Left lobe of liver (tissue), 2 donors: ENCODE measurements at places on chromosomes 7 and 10. TPM values are rescaled to one million over a fixed set of nuclear protein-coding genes. Genes with fewer than 3 reads are reported as not detected.

DNA sequence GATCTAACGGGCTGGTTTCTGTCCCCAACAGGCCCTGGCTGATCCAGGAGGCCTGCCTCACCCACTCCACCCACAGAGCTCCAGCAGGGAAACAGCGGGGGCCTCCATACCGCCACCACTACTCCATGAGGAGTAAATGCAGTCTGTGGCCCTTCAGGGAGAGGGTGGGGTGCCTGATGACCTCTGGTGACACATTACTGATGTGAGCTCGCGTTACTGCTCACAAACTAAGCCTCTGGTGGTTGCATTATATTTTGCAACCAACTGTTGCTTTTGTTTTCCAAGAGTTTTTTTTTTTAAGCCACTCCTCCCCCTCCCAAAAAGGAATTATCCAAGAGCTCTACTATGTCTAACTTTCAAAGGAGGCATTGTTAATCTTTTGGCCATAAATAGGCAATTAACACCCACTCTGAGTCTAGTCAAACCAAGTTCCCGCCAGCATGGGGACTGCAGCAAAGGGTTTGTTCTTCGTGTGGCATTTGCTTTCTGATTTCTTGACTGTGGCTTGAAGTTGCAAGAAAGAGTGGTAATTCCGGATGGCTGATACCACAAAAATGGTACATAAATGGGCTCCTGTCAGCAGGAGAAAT, 72.6 kb downstream of the FAM53B start:
- DNase-seq: no peak

GRCh38 chr10:24315211-24315610, 106.3 kb downstream of the KIAA1217 start:
- no peak for DNase-seq

DNA sequence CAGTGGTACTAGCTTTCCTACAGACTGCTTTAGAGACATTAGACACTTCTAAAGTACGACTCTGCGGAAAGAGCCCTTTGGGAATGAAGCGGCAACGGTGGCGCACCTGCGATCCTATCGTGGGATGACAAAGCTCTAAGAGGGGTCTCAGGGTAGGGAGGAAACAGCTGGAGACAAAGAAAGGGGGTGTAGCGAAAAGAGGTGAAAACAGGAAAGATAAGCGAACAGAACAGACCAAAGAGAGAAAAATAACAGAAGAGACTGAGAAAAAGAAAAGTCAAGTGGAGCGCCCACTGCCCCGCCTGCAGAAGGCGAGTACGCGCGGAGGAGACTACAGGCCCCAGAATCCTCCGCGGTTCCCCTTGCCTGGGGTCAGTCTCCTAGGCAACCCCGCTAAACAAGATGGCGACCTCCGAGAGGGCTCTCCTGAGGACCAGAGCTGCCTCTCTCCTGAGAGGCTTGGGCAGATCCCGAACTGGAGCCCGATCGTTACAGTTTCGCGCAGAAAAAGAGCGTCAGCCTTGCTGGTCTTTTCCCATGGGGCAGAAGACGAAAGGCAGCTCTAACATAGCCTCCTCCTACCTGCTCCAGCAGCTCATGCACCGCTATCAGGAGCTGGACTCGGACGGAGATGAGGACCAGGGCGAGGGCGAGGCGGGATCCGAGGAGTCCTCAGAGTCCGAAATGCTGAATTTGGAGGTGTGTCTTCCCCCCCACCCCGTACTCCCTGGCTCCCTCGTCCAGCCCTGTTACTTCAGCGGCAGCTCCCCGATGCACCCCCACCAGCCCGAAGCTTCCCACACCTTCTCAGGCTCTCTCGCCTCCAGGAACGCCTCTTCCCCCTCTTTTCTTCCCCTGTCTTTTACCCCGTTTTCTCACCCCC, at the start of gene LRGUK:
Gene LRGUK, plus strand, starts transcription at position 375 of the 883 bp plus-strand sequence. Its CDS starts 28 bp downstream, at position 403.
- peak; percentile 80 for DNase-seq

Gene GIMAP2
- total RNA-seq: 5.3 TPM

Gene EGR2
- 0.30 TPM for total RNA-seq

Gene CNTNAP2
- 2.0 TPM for total RNA-seq

Gene CPEB3
- 12.7 TPM for total RNA-seq

- DNase-seq: no peak
Measured at GRCh38 chr7:84317536-84317935, 122.9 kb upstream of the SEMA3A start.

DNA sequence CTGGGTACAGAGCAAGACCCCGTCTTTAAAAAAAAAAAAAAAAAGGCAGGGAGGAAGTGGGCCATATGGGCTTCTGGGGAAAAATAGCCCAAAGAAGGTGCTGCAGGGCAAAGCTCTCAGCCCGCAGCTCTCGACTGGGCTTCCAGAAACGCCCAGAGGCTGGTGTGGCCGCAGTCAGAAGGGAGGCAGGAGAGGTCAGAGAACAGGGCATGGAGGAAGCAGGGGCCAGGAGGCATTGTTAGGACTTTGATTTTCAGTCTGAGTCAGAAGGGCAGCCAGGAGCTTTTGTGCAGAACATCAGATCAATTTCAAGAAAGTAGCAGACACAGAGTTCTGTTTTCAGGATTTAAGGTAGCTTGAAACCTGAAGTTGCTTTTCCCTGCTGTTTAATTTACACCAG, 35.3 kb upstream of the CYTH3 start:
- DNase-seq: no peak

- DNase-seq: no peak
Measured at GRCh38 chr7:23135755-23136154, 30.2 kb downstream of the KLHL7 start.

Gene ANLN
- 0.55 TPM for total RNA-seq

DNA sequence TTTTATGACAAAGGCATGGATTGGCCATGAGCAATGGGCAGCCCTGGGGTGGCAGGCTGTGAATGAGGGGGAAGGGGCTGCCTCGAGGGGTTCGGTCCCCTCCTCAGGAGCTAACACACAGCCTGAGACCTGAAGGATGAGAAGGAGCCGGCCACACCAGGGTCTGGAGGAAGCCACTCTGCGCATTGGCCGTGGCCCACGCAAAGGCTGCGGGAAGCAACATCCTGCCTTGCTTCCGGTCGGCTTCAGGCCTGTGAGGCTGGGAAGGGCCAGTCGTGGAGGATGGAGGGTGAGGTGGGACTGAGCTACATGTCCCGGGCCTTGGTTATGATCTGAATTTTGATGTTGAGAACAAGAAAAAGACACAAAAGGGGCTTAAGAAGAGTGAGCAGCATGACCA, 49.4 kb downstream of the RGS10 start:
- no peak for DNase-seq

Gene GPC2
- 0.18 TPM for total RNA-seq

Gene LRIT1
- not detected for total RNA-seq

DNA sequence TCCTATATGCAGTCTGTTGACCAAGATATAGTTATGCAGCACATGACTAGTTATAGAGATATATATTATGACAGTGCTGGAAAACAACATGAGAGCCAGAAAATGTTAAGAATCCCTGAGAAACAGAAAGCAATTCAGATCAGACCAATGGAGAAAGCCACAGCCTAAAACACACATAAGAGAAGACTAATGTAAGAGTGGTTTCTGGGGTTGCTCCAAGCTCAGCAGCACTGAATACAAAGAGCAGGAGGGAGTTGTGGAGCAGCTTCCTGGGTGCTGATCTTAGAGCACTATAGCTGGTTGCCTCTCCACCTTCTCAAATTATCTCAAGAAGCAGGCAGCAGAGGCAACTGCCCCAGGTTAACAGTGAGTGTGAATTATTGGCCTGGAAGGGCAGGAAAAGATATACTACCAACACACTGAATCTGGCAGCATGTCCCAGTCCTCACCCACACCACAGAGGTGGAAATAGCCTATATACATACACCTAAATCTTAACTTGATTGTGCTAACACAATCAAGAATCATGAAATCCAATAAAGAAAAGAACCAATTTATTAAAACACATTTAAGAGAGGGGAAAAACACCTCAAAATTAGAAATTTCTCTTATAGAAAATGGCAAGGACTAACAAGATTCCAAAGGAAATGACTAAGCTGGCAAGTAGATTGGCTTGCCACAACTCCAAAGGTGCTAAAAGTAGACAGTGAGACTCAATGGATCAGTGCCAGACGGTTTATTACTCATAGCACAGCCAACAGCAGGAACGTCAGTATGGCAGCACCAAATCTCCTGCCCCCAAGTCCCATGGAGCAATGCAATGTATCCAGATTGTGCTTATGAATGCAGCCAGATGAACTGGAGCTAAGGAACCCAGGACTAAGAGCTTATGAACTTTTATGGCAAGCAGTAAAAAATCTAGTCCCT, 5.1 kb downstream of the PTTG1IP2 start:
- DNase-seq: no peak

GRCh38 chr10:103442031-103442461, 10.1 kb downstream of the CALHM2 start:
- no peak for DNase-seq

DNA sequence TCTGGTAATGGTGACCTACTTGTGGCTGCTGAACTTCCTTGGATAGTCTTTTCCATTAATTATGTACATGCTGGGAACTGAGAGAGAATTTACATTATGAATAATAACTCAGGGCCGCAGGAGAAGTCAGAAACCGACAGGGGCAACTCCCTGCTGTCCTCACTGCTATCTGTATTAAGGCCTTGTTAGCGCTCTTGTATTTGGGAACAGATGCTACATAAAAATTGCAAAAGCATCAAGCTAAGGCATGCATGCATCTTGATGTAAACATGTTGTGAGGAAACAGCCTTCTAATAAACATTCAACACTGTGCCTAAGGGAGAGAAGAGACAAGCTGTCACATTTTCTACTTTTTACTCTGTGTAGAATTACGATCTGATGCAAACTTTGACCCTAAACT, 158.4 kb downstream of the PARD3 start:
- DNase-seq: no peak

GRCh38 chr7:52472006-52472620, 563.3 kb upstream of the POM121L12 start:
- no peak for DNase-seq

DNA sequence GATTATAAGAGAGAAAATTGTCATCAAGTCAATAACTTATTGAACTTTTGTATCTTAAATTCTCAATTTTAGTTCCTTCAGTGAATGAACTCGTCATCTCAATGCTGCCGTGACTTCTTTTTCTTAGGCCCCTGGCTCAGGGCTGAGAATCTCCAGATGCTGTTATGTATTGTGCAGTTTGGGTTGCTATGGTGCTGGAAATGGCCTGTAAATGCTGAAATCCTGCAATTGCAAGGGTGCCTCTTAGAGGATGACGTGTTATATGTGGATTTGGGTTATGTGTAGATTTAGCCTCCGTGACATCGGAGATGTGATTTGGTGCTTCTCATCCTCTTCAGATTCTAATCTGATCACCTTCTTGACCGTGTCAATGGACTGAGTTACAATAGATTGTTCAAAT, 55.7 kb upstream of the ZRANB1 start:
- DNase-seq: no peak

Gene PDZD7
- total RNA-seq: 0.13 TPM

- DNase-seq: peak; percentile 55
Measured at GRCh38 chr10:78579995-78580394, 488.8 kb upstream of the ZMIZ1 start.

DNA sequence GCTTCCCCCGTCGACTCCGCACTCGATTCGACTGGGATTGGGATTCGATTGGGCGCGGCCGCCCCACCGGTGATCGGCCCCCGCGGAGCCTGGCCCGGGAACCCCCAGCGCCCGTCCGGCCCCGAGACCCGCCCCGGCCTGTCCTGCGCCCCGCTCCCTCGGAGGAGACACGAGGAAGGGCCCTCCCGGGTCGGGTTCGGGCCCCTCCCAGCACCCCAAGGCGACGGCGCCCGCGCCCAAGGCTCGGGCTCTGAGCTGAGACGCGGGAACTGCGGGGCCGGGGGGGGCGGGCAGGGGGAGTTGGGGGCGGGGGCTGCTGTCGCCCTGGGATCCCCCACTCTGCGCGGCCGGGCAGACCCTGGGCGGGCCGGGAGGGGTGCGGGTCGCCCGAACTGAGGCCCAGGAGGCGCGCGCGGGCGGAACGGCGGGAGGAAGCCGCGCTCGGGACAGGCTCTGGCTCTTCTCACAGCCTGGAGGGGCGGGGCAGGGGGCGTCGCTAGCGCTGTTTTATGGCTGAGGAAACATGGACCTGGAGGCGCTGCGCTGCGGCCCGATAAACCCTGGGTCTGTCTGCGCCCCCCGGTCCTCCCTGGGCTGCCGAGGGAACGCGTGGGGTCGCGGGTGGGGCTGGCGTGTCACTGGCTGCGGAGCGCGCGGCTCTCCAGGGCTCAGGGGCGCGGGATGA, 1.7 kb upstream of the NKX6-2 start:
- DNase-seq: no peak

DNA sequence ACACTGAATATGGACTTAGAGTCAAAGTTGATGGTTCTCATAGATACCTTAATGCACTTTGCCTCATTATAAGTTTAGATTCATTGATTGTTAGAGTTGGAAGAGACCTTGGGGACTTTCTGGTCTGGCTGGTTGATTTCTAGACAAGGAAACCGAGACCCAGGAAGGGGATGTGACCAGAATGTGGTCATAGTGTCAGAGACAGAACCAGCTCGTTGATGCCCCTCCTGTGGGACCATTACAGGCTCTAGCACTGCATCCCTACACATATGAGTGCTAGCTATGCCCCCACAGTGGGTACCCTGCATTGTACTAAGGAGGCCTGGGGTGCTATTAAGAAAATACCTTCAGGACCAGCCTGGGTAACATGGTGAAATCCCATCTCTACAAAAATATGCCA, 306.6 kb downstream of the CAMK1D start:
- DNase-seq: no peak

DNA sequence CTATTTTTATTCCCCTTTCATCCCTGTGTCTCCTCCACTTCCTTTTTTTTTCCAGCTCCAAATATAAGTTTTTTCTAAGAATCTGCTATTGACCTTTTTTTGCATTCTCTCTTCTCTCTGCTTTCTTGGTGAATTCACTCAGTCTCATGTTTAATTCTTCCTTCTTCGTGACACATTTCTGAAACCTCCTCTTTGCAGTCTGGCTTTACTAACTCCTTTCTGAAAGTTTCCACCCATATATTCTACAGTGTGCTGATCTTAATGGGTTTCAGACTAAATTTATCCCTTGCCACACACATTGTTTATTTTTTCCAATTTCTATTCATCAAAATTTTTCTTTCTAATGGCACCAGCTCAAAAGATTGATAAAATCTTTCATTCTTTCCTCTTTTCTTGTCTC, 47.8 kb upstream of the CALD1 start:
- DNase-seq: no peak

- DNase-seq: peak; percentile 68
Measured at GRCh38 chr10:99698504-99699080, 33.3 kb downstream of the COX15 start.

- no peak for DNase-seq
Measured at GRCh38 chr7:47956220-47956619, 8.0 kb upstream of the PKD1L1 start.

- no peak for DNase-seq
Measured at GRCh38 chr7:141710301-141710700, 2.1 kb downstream of the WEE2 start.

DNA sequence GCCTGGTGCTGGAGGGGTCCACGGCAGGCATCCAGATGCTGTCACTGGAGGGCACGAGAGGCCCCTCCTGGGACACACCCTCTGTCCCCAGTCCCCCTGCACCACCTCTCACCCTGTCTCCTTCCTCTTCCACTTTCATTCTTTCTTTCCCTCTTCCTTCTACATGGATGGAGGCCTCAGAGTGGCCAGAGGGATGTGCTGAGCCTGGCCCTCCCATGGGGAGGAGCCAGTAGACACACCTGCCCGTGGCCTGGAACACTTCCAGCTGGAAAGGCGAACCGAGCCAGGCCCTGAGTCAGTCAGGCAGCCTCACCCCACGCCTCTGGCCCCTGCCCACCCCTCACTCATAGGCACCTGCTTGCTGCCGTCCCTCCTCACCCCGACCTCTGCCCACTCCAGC, 55.9 kb upstream of the MXI1 start:
- no peak for DNase-seq

- no peak for DNase-seq
Measured at GRCh38 chr7:32357535-32358277, 132.5 kb downstream of the LSM5 start.

Gene RARRES2
- 852 TPM for total RNA-seq

GRCh38 chr10:122643931-122644534, 55.6 kb downstream of the C10orf120 start:
- no peak for DNase-seq
